Breast epithelium (tissue), 4 donors: ENCODE measurements at places on chromosomes 12 and 14. TPM values are rescaled to one million over a fixed set of nuclear protein-coding genes. Genes with fewer than 3 reads are reported as not detected.

EXD2 gene
- 32.5 TPM for total RNA-seq

RAPGEF3 gene
- 40.6 TPM for total RNA-seq

VWF gene
- total RNA-seq = 117 TPM

ASCL4 gene
- not detected for total RNA-seq

PLEKHG7 gene
- not detected for total RNA-seq

DNA sequence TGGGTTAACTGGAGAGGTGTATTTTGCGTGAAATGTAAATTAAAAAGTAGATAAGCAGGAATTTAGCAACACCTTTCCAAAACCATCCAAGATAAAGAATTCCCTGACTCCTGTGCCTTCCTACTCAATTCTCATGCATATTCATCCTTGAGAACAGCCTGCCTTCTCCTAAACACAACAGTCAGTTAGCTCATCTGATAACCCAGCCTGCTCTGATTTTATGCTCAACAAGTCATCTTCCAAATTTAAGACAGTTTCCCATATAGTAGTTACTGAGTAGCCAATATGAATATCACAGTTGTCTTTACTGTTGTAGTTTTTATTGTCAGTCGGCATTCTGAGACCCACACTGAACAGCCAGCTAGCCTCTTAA is 27.1 kb downstream of the CPNE8 start:
- DNase-seq = no peak

DNA sequence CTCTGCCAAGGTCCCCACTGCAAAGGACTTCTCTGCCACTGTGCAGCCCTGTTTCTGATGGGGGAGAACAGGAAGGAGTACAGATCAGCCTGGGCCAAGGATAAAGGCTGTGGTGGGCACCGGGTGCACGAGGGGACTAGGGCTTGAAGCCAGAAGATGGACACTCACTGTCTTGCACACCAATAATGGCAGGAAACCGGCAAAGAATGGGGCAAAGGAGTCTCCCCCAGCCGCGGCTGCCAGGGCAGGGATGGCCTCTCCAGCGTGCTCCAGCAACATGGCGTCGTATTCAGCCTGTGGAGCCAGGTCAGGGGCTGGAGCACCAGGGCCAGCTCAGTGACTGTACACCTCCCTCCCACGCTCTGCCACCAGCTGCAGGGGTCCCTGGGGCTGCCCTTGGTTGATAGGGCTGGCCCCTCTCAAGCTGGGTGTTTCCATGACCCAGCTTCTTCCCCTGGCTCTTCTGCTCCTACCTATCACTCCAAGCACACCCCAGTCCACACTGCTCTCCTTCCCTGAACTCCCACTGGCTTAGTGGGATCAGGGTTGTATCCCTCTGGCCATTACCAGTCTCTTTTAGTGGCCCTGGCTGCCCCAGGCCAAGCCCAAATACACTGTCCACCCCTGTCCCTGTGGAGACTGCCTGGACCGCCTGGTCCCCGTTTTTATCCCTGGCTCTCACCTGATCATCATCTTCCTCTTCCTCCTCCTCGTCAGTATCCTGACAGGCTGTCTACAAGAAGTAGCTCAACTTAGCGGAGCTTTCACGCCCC is 6.3 kb downstream of the IPO4 start:
- DNase-seq = no peak

DNA sequence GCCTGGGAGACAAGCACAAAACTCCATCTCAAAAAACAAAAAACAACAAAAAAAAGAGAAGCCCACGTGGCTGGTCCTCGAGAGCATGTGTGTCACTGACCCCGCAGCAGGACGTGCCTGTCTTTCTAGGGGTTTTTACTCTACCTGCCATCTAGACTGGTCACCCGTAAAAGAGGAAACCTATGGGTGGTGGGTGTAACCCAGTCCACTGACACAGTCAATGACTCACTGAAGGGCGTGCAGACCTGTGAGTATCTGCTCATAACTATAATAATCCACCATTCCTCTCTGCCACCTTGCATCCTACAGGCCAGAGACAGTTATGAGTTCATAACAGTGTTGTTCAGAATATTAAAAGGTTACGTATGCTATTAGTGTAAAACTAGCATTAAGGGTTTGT is 4.6 kb downstream of the GOLGA3 start:
- DNase-seq = no peak
